ENCODE measurements at places on chromosomes 2 and 18.

DNA sequence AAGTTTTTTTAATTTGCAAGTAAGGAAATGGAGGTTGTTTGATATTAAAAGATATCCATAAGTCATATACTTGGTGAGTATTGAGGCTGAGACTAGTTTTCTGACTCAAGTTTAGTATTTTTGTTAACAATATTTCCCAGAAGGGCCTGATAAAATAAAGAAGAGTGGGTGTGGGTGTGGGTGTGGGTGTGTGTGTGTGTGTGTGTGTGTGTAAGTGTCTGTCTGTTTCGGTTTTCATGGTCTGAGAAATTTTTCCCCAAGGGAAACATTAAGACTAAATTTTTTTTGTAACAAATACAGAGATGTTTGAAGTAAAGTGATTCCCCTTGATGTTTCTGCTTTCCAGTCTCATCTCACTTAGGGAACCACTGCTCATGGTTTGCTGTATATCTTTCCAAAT, 36.5 kb downstream of the PPM1B start:
- DNase-seq: no peak

DNA sequence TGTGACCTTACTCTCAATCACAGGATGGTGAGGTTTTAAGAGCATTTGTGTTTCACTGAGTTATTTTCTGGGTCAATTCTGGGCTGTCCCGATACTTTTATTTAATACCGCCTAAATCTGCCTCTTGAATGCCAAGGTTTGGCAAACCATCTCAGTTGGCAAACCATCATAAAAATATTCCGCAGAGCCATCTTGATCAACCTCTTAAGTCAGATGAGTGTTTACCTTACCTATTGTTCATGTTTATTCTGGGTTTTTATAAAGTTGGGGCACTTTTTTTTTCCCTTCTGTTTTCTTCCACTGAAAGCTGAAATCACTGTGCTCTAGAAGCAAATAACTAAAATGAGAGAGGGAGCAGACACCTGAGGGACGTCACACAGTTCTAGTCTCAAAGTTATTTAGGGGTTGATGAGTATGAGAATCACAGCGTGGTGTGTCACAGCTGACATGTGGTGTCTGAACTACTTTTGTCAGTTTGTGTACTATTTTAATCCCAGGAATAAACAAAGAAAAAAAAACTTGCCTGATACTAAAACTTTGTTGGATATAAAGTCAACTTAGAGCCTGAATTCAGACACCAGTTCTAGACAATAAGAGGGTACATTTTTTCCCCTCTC, 48.6 kb downstream of the ETAA1 start:
- no peak for DNase-seq

- no peak for DNase-seq
These were observed 110.7 kb downstream of the KLHL29 start for GRCh38 chr2:23495661-23496114.

DNA sequence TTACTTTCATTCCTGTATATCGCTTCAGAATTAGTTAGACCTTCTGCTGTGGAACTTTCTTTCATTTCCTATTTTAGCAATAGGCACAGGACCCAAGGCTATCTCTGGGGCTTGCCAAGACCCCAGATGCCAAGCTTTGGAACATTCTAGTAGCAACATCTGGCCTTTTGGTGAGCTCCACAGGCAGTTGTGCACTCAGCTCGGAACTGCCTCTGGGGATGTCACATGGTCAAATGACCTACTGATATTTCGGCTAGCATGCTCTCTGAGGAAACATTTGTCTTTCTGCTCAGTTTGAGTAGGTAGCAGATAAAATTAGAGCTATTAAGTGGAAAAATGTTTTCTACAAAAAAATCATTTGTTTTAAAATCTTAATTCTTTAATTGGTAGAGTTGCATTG, 76.6 kb upstream of the ITGA4 start:
- no peak for DNase-seq

DNA sequence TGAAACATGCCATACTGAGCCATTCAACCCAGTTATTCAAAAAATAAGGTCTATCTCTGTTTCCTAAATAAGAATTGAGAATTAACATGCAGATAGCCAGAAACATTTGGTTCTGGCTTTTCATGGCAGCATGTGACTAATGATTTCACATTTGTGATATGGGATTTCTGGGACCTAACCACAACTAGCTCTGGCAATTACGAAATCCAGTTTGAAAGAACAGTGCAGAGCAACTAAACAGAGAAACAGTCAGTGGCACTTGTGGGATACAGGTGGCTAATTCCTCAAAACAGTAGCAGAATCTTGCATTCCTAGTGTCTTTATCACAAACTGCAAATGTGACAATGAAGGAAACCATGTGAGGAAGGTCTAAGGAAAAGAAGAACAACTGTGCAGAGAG, 637.8 kb upstream of the CHAC2 start:
- peak; percentile 88 for DNase-seq

- no peak for DNase-seq
These were observed 41.3 kb downstream of the FSHR start for GRCh38 chr2:49113046-49113445.

DNA sequence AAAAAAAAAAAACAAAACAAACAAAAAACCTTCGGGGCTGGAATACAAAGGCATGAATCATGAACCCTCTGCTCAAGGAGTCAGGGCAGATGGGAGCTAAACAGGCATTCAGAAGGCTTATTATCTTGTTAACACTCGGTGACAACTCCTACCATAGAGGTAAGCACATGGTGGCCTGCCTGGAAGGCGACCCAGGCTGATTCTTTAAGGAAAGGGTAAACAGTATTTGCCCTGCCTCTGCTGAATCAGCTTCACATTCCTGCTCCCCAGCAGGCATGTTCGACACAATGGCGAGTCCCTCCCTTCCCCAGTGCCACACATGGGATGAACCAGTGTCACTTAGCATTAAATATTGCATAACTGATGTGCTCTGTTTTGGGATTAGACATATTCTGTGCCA, 191.9 kb downstream of the ARL4C start:
- DNase-seq: peak; percentile 30

DNA sequence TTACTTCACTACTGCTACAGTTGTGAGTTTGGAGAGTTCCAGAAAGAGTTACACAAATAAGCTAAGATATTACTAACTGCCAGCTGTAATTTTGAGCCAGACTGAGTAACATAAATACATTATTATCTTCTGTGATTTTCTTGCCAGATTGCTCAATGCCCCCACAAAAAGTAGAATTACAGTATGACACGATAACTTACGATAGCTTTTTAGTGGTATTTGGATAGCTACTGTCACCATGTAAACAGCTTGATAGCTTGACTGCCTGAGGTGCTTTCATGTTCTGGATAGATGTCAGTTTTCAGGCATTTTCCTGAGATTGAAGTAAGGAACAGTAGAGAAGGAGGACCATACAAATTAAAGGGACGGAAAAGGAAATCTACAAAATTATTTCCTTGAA, 533.3 kb downstream of the SOCS6 start:
- no peak for DNase-seq

GRCh38 chr18:36535202-36535935, 237.9 kb downstream of the FHOD3 start:
- no peak for DNase-seq

DNA sequence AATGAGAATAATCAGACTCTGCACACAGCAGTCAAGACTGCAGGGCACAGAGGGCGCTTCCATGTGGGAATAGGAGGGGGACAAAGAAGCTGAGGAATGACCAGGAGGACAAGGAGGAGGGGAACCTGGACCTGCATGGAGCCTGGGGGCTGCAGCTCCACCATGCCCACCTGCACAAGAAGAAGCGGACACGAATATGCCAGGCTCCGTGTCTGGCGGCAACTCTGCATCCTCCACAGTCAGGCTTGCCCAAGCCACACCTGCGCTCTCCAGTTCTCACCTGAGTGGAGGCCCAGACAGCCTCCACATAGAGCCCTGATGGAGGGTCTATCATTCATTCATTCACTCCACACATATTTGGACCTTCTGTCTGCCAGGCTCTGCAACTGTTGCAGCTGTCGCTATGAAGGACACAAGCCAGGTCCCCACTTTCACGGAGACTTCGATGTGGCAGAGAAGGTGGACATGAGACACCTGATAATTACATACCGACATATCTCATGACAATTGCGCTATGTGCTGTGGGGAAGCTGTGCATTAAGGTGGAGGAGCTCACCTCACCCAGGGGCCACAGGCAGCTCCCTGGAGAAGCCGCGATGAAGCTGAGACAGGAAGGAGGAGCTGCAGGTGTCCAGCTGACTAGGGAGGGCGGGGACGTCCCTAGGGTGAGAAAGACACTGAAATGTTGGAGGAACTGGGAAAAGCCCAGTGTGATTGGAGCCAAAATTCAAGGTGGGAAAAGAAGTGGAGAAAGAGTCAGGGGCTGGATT, 159.2 kb downstream of the INHBB start:
- DNase-seq: no peak

DNA sequence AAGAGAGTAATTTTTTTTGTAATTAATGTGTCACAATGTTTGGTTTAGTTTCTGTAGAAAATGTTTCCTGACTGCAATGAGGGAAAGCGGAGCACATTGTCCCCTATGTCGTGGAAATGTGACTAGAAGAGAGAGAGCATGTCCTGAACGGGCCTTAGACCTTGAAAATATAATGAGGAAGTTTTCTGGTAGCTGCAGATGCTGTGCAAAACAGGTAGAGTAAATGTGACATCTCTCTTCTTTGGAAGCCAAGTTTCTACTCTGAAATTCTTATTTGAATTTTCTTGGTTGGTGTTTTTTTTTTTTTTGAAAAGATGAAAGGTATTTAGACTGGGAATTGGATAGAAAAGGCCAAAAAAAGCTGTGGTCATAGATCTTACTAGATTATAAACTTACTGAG, 20.0 kb downstream of the RNF138 start:
- no peak for DNase-seq

GRCh38 chr2:20557635-20558034, 93.3 kb downstream of the HS1BP3 start:
- no peak for DNase-seq

- DNase-seq: peak; percentile 45
These were observed 131.5 kb downstream of the SOCS6 start for GRCh38 chr18:70420146-70420898.

GRCh38 chr2:86783615-86784339, 6.9 kb downstream of the CD8A start:
- no peak for DNase-seq

- DNase-seq: no peak
These were observed 82.1 kb downstream of the RNF144A start for GRCh38 chr2:6999211-6999877.

- no peak for DNase-seq
These were observed 60.7 kb downstream of the ARMC9 start for GRCh38 chr2:231259104-231259503.

DNA sequence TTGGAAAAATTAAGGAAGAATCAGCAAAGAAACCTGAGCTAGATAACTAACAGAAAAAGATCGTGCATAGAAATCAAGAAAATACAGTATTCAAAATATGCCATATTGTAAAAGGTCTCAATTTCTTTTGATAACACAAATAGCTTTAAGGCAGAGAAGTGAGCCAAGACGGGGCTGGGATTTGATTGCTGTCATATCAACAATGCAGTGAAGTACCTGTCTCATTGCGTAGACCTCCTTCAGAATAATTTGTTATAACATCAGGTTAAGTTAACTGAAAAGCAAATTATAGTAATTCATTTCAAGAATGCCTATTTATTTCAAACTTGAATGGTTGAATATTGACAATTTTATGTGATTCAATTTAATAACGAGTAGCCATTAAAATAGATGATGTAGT, 453.8 kb upstream of the MAP2 start:
- DNase-seq: no peak

GRCh38 chr2:230327418-230328154, 593 bp downstream of the SP140L start:
- DNase-seq: no peak

DNA sequence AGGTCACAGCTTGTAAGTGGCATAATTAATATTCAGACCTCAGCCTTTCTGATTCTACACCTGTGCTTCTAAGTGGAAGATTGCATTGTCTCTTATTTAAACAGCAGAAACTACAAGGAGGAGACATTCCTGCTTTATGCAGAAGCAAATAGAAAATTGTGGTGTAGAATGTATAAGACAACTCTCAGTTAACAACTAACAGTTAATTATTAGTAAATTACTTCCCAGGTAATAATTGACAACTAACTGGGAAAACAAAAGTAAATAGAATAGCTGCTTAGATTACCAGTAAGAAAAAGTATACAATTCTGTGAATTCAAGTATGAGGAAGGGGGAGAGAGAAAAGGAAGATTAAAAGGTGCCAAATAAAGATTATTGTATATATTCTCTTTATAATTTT, 1210.5 kb upstream of the GYPC start:
- DNase-seq: no peak

- no peak for DNase-seq
These were observed 10.9 kb upstream of the NT5C1B start for GRCh38 chr2:18600255-18600613.

- DNase-seq: no peak
These were observed 401.6 kb downstream of the PARD3B start for GRCh38 chr2:204946892-204947291.

- DNase-seq: peak; percentile 64
These were observed at the start of gene FECH for GRCh38 chr18:57586251-57587049. TSS of gene FECH (minus strand) at chr18:57586702. CDS start at chr18:57586620, 82 bp downstream.

- DNase-seq: no peak
These were observed 25.1 kb upstream of the SGPP2 start for GRCh38 chr2:222399038-222399783.

Measured in fibroblast of upper back skin (primary cell).